ENCODE measurements at places on chromosomes 11 and 22. TPM values are rescaled to one million over a fixed set of nuclear protein-coding genes. Genes with fewer than 3 reads are reported as not detected.
A peak's percentile ranks its signal among the peaks of the same experiment; 100 is the strongest.

- DNase-seq, result peak; percentile 45
These were observed at the start of gene MUC2 for GRCh38 chr11:1074244-1075221. MUC2 (plus strand) TSS chr11:1074874.

DNA sequence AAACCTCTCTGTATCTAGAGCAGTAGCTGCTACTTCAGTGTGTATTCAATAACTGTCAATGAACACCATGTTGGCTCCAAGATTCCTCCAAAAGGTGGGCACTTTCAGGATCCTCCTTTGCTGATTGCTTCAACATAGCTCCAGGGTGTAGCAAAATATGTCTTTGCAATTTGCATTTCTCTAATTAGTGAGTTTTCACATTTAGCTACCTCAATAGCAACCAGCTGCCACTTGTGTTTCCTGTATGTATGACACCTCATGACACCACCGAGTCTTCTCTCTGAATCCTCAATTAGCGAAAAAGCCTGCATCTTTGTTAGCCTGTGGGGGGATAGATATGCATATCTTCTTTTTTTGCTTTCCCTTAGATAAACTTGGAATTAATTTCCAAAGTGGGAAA, 898.3 kb upstream of the FAT3 start:
- no peak for DNase-seq

Gene CARNS1
- total RNA-seq, result 0.12 TPM

Gene TMEM126A
- 13.4 TPM for total RNA-seq

GRCh38 chr11:24157316-24157715, 339.5 kb upstream of the LUZP2 start:
- no peak for DNase-seq

DNA sequence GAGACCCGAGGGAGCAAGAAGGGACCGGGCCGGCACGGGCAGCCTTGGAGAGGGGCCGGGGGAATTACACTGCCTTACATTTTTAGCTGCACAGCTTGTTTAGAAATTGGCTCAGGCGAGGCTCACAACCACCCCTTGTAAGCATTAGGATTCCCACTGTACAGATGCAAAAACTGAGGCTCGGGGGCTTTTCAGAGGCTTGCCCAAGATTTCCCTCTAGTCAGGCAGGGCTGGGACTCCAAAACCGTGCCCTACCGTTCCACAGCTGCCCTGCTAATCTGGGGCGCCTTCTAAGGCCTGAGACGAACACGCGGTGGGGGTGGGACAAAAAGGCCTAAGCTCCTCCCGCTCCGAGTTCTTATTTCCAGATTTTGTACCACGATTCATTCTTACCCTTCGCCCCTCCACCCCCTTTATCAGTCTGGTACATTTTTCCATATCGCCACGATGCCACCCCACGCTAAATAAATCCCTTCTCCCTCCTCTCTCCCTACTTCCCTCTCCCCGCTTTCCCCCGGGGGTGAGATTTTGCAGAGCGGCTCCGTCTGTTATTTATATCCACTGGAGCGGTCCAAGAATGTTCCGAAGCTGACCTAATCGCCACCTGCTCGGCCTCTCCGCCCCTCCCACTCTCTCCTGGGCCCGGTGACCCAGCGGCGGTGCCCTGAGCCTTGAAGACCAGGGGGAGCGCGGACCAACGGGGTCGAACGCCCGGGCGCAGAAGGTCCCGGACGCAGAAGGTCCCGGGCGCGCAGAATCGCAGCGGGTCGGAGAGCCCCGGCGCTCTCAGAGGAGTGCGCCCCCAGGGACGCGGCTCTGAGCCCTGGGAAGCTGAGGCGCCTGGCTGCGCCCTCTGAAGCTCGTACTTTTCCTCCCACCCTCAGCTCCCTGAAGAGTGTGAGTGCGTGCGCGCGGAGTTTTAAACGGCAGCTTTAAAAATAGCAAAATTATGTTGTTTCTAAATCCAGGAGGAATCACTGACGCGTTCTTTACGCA, 764 bp upstream of the PACSIN3 start:
- no peak for DNase-seq

DNA sequence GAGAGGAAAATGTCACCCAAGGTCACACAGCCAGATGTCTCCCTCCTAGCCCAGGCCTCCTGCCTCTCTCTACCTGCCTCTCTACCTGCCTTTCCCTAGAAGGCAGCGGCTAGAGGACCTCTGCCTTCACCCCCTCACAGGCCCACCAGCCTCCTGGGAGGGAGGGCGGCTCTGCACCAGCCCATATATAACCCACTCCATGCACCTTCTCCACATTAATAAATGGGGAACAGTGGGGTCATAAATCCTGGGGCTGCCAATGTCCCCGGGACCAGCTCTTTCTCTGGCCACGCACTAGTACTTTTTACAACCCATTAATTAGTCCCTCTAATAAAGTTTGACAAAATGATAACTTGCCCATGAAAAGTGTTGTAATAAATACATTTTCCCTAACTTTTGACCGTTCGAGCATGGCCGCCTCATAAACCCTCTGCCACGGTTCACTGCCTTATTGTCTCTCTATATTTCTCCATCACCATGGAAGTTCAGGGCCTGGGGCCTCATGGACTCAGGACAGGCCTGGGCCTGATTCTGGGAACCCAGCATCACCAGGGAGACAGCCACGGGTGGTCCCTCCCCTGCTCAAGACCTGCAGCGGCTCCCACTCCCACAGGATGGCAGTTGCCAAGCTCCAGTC, 102.1 kb downstream of the MN1 start:
- DNase-seq, result no peak

Gene TEX54
- not detected for total RNA-seq

Gene OR52N4
- not detected for total RNA-seq

DNA sequence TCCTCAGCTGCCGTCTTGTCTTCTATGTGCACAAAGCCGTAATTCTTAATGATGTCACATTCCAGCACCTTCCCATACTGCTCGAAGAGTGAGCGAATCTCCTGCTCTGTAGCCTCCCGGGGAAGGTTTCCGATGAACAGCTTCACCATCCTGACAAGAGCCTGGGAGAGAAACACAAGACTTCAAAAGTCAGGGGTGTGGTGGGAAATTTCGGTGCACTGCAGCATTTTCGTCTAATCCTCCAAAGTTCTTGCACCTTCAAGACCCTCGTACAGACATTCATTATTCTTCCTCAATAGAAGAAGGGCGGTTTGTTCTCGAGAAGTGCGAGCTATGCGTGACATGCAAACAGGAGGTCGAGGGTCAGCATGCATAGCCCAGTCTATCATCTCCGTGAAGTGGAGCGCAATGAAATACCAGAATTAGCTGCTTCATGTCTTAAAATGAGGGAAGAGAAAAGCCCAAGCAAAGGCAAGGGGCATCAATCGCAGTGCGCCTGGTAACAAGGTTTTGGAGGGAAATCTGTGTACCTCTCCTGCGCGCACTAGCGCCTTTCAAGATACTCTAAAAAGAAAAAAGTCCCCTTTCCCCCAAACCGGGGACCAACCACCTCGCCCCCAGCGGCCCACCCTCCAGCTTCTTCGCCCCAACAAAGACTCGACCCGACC, 622 bp downstream of the RBM4B start:
- DNase-seq, result no peak

- no peak for DNase-seq
These were observed 351.8 kb downstream of the BUD13 start for GRCh38 chr11:116420770-116421528.

GRCh38 chr11:29256580-29256979, 760.2 kb downstream of the KCNA4 start:
- no peak for DNase-seq

Gene PDGFB
- total RNA-seq, result 4.7 TPM

GRCh38 chr11:119726150-119726553, 2.8 kb downstream of the NECTIN1 start:
- no peak for DNase-seq

GRCh38 chr11:76025068-76025467, 181.2 kb downstream of the WNT11 start:
- DNase-seq, result no peak

Gene ACRV1
- total RNA-seq, result not detected

DNA sequence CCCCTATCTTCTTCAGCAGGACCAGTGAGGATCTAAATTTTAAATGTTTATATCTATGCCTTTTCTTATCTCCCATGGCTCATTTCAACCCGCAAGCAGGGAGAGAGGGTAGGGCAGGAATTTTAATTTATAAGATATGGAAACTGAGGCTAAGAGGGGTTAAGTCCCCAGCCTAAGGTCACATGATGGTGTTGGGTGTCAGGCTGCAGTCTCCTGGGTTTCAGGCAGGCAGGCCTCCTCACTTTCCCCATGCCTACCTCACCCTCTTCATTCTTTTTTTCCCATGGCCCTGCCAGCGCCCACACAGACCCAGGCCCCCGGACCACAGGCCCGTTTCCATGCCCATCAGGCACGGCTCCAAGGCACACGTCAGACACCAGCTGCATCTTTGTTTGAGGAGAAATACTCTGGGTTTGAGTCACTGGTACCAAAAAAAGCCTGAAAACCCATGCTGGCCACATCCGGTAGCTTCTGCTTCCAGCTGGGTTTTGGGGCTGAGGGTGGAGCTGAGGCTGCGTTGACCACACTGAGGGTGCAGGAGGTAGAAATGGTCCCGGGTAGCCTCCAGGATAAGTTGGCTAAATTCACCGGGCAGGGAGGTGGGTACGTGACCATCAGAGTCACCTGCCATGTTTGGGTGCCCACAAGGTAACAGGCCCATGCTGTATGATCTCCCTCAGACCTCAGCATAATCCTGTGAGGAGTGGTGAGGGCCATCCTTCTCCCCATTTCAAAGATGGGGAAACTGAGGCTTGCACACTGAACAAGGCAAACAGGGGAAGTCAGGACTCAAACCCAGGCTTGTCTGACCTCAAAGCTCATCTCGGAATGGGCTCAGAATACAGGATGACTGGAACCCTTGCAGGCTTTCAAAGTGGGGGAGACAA, 7.5 kb downstream of the CRYBB1 start:
- DNase-seq, result no peak

DNA sequence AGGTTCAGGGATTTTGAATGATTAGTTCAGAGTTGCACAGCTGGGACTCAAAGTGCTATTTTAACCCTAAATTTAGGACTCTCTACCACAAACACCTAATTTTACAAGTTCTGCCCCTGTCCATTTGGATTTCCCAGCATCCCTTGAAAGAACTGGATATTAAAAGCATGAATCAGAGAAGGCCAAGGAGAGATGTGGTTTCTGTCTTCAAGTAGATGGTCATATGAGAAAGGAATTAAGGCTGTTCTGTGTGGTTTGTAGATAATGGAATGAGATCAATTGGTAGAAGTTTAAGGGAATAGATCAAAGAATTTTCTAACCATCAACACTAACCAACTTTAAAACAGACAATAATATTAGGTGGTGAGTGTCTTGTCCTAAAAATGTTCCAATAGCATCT, 106.4 kb upstream of the TENM4 start:
- no peak for DNase-seq

Gene MUC2
- not detected for total RNA-seq

- no peak for DNase-seq
These were observed 239.0 kb upstream of the CCDC179 start for GRCh38 chr11:23099256-23099655.

DNA sequence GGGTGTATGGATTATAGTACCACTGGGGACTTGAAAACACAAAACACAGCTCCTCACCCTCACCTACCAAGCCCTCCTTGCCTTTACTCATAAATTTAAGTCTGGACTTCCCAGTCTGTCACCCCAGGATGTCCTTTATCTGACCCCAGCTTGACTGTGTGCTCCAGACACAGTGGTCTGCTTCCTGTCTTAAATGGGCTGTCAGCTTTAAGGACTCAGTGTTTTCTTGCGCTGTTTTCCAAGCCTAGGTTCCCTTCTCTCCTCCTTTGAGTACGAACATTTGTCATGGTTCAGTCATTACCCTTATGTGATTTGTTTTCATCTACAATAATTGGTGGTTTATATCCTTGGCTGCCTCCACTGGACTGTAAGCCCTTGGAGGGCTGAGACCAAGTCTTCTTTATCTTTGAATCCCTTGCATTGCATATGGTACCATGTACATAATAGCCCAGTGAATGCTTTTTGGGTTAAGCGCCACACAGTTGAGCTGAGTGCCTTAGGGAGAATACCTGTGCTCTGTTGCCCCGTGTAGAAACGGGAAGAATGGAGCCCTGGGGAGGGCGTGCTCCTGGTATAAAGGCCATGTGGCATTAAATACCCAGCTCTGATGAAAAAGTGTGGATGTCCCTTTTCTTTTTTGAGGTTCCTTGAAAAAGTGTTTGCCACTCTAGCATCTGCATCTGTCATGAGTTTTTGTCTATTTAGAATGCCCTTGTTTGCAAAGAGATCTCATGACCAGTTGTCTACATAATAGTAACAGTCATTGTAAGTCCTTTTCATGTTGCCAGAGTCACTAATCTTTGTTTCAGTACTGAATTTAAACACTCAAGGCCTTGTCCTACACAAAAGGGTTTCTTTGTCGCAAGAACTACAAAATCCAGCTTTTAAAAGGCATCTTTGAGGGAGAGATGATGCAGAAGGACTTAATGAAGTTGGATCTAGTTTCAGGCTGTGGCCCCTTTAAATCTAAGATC, 14.0 kb downstream of the PANX1 start:
- DNase-seq, result no peak

Gene DCPS
- 31.6 TPM for total RNA-seq

DNA sequence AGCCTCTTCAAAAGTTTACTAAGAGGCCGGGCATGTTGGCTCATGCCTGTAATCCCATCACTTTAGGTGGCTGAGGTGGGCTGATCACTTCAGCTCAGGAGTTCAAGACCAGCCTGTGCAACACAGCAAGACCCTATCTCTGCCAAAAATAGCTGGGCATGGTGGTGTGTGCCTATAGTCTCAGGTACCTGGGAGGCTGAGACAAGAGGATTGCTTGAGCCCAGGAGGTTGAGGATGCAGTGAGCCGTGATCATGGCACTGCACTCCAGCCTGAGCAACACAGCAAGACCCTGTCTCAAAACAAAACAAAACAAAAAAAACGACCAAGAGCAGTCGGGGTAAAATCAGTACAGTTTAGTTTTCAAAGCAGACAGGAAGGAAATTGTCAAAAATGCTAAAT, 4.7 kb upstream of the ADSL start:
- no peak for DNase-seq

- no peak for DNase-seq
These were observed 37.5 kb upstream of the TCF20 start for GRCh38 chr22:42307806-42308563.

- DNase-seq, result no peak
These were observed 5.2 kb downstream of the TSPAN4 start for GRCh38 chr11:847876-848275.

Gene TBC1D22A
- 14.1 TPM for total RNA-seq

Data from right lobe of liver (tissue), 6 donors.